ENCODE measurements at places on chromosomes 12 and 14.

GRCh38 chr14:33569821-33570687, 380.8 kb downstream of the EGLN3 start:
- peak; percentile 61 for DNase-seq

DNA sequence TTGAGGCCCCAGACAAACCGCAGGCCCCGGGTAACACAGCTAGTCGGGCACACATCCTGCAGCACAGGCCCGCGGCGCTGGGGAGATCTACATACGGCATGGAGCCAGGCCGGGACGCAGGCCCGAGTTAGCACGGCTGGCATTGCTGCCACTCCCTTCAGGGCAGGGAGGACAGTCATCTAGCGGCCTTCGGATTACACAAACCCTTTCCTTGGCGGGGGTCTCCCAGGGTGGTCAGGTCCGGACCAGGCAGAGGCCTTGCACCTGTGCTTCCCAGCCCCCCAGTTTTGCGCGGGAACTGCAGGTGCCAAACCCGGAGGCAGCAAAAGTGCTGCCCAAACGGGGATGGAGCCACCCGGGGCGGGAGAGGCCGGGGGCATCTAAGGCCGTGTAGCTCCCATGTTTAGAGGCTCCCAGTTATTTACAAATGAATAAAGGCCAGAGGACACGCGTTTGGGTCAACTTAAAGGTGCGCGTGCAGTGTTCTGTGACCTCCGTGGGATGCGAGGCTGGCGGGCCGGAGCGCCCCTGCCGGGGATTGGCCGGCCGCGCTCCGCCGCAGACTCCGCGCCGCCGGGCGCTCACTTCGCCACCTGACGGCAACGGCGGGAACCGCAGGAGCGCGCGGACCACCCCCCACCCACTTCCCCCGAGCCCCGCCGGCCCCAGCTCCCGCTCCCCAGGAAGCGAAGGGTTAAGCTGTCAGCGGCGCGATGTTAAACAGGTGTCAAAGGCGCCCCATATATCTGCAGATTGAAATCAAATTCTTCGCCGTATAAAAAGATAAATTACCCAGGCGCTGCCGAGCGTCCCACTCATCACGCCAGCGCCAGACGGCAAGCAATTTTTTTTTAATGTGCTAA, 18.1 kb downstream of the VSX2 start:
- peak; percentile 32 for DNase-seq

DNA sequence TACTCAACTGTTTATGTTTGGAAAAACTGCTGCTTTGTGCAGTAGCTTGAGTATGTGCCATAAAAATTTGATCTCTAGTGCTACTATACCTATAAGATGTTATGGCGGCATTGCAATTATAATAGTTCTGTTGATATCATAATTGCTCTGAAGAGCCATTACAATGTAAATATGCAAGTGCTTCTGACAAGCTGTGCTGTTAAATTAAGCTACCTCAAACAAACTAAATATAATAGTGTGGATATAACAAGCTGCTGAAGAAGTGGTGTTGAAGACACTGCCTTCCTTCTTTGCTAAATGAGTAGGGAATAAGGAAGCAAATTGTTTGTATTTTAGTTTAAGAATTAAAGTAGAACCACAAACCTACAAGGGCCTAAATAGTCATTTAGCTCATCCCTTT, 301.0 kb upstream of the MIS18BP1 start:
- DNase-seq: no peak

DNA sequence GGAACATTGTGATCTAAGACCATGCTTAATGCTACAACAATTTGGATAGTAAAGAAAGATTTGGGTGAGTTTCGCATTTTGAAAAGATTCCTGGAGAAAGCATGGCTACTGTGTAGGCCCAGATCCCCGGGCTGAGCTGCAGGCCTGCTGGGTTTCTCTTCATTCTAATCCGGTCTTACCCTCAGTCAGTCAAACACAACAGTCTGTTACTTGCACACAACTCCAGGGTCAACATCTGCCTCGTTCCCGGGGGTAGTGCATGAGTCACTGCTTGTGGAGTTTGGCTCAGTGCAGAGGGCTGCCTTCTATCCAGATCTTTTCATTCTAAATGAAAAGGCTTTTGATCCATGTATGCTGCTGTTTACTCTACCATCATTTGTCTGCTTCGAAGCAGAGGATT, 60.4 kb upstream of the SEL1L start:
- DNase-seq: no peak

- no peak for DNase-seq
Measured at GRCh38 chr12:765840-766239, 13.5 kb downstream of the WNK1 start.

DNA sequence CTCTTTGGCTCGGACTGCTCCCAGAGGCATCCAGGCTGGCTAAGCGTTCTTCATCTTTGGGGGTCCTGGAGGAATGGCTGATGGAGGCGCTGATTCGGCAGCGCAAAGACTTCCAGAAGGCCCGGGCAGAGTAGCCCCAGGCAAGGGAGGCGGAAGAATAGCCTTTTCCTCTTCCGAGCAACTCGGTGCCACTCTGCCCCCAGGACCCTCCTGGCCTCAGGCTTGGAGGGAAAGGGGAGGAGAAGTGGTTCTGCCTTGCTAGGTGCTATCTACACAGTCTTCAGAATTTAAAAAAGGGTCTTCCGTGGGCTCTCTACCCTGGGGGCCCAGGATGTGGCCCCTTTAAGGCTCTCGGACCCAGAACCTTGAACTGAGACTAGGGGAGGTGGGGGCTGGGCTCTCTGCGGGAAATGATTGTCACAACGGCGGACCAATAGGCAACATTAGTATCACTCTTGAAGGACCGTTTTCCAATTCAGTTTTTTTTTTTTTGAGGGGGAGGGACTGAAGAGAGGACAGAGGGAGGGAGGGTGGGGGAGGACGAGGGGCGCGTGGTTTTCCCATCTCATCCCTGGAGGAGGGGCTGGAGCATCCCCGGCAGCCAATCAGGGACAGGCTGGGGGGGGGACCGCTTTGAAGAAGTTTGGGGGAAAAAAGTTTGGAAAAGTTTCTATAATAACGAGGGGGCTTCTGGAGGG, at the start of gene NFATC4:
NFATC4 (plus strand) TSS at position 671 of the 698 bp plus-strand sequence. CDS start 157 bp downstream, outside the sequence.
- peak; percentile 97 for DNase-seq

GRCh38 chr14:56555921-56556570, 23.6 kb upstream of the TMEM260 start:
- peak; percentile 5 for DNase-seq

GRCh38 chr12:57099047-57099714, 10.3 kb downstream of the NAB2 start:
- DNase-seq: no peak

DNA sequence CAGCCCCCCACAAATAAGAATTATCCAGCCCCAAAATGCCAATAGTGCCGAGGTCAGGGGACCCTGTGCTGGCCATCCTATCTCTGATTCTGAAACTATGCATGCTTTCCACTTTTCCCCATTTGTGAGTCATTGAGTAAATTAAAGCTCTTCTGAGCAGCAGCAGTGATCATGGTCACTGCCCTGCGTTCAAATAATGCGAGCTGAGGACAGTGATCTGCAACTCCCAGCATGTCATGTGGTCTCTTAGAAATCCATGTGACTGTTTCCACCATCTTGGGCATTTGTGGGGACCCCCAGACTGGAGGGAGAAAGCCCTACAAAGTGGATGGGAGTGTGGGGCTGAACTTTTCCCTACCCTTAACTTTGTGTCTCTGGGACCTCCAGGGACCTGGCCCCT, 53.8 kb downstream of the C14orf132 start:
- no peak for DNase-seq

DNA sequence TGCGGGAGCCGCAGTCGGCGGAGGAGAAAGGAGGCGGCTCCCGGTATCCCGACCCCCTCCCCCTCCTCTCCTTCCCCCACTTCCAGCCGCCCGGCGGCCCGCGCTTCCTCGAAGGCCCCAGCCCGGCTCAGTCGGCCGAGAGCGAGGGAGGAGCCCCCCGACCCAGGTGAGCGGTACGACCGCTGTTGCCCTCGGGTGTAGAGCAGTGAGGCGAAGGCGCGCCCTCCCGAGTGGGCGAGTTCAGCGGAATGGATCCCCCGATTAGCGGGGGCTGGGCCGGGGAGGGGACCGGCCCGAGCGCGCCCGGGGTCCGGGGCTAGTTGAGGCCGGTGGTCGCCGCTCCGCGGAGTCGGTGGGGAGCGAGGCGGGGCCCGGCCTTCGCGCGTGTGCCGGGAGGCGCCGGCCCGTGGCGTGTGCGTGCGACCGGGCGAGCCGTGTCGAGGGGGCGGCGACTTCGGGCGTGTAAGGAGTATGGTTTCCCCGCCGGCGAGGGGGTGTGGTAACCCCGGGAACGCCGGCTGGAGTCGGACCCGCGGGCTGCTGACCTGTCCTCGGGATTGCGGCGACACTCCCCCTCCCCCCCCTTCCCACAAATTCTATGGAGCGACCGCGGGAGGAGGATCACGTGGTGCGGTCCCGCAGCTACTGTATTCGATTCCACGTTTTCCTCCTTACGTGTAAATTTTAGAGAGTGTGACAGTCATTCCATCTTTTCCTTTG, 501 bp downstream of the RIMKLB start:
- peak; percentile 66 for DNase-seq

- DNase-seq: peak; percentile 6
Measured at GRCh38 chr12:7271893-7272514, 31.9 kb upstream of the ACSM4 start.

DNA sequence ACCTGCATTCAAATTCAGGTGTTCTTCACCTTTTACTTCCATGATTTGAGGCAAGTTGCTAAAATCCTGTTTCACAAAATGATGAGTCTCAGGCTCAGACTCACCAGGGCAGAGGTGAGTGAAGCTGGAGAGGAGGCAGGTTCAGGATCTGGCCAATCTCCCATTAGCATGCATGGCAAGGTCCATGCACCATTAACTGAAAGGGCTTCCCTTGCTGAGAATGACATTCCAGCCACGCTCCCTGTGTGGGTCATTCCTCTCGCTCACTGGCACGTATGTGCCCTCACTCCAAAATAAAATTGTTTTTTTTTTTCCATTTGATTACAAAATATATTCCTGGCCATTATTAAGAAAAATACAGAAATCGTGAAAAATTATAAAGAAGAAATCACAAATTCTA, 257.6 kb downstream of the C12orf75 start:
- DNase-seq: no peak

- no peak for DNase-seq
Measured at GRCh38 chr14:75859746-75860145, 122.0 kb downstream of the TGFB3 start.

DNA sequence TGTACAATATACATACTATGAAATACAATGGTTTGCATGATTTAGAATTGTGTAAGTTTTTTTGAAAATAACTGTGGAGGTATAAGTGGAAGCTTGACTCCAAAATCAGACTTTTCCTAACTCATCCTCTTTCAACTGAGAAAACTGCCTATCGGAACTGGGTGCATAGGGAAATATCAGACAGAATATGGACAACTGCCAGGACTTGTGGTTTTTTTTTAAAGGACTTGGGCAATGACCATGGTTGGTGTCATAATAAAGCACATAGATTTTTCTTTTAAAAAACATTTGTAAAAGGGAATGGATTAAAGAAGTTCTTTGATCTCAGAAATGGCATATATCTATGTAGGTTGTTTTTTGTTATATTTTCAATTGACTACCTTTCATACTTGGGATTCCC, 53.3 kb upstream of the LRRK2 start:
- no peak for DNase-seq

DNA sequence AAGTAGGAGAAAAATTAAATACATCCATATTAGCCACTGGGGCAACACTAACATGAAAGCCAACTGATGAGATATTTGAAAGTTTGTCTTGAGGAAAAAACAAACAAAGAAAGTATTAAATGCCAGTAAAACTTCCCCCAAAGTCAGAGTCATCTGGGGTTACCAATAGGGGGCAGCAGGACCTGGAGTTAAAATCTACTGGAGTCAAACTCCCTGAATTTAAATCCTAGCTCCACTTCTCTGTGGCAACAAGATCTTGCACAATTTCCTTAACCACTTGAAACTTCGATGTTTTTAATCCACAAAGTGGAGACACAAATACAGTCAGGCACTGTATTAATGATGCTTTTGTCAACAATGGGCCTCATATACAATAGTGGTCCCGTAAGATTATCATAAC, 14.4 kb downstream of the PLEKHG7 start:
- peak; percentile 39 for DNase-seq

DNA sequence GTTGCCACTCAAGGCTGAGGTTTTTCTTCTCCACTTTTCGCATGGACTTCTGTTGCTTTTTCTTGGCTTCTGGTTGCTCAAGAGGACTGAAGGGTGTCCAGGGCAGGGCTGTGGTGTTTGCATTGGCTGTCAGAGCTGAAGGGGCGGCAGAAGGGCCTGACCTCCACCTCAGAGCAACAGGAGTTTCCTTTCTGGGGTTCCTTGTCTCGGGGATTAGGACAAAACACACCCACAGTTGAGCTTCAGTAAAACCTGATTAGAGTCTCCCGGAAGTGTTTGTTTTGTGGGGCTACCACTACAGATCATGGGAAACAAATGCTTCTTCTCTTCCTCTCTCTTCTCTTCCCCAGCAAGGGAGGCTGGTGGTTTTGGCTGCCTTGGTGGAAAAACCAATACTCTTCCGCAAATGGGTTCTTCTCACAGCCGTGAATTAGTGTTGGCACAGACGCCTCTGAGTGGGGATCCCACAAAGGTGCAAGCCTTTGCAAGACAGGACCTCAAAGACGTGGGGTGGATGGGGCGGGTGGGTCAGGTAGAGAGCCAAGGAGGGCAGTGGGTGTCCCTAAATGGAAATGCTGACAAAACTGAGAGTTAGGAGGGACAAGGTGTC, 317.7 kb upstream of the TBX3 start:
- no peak for DNase-seq

GRCh38 chr12:24922090-24922489, 26.8 kb downstream of the BCAT1 start:
- no peak for DNase-seq

- DNase-seq: peak; percentile 8
Measured at GRCh38 chr14:74207943-74208342, 31.3 kb upstream of the VSX2 start.

DNA sequence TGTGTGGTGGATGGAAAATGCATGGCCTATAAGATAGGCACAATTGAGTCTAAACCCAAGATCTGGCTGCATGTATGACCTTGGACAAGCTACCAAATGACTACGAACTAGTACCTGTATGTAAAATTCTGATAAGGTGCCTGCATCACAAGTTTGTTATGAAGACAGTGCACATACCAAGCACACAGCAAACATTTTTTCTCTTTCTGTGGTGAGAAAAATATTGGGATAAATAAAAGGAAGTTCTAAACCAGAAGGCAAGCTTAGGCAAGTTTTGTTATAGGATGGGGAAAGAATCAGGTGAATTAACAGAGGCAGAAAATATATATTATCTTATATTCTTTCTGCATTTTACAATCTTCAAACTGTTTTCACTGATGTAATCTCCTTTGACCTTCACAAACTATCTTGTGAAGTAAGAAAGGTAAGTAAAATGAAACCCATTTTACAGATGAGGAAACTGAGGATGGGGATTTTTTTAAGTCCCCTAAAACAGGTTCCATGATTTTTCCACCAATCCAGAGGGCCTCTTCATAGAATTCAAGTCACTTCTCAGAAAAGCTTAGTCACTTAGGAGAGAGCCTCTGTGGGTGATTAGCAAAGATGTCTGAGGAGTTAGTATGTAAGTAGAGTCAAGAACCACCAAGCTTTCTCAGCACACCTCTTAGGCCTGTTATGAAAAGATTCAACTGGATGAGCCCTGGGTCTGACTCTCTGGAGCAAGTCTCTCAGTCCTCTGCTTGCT, 132.0 kb upstream of the RAP1B start:
- DNase-seq: no peak

- DNase-seq: no peak
Measured at GRCh38 chr12:87988534-87988933, 40.7 kb downstream of the C12orf50 start.
